Germinal center (tissue), 1 donor: ENCODE measurements at places on chromosomes 3 and 15.

DNA sequence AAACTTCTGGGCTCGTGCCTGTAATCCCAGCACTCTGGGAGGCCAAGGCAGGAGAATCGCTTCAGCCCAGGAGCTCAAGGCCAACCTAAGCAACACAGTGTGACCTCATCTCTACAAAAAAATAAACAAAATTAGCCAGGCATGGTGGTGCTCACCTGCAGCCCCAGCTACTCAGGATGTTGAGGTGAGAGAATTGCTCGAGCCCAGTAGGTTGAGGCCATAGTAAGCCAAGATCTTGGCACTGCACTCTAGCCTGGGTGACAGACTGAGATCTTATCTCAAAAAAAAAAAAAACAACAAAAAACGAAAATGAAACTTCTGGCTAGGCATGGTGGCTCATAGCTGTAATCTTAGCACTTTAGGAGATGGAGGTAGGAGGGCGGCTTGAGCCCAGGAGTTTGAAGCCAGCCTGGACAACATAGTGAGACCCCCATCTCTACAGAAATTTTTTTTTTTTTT, 53.7 kb downstream of the PIK3CB start:
- DNase-seq = no peak

DNA sequence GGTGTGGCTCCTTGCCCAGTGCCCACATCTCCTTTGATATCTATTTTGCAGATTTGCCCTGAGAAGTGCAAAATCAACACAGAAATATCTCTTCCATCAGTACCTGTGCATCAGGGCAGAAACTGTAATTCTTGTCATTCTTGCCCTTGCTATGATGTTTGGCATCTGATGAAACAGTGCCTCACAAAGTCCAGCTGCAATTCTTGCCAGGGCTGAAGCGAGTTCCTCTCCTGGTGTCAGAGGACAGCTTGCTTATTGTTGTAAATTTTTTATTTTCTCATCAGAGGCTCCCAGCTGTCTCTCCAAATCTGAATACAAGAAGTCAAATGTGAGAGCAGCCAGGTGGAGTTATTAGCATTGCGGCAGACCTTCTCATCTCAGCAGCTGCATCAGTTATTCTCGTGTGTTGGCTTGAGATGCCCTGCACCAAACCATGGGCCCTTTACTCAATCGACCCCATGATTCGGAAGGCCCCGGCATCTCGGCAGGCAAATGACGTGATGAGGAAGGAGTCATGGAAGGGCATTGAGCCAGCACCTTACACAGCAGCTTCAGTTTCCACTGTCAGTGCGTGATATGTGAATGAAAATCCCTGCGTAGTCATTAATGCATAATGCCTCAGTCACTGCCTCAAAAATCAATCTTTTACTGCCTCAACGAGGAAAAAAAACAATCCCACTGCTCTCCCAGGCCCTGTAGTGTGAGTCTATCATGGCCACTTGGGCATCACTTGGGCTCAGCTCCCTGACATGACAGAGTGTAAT, 93.4 kb downstream of the CCNL1 start:
- no peak for DNase-seq

- DNase-seq = no peak
Measured at GRCh38 chr3:14518432-14518802, 21.7 kb downstream of the GRIP2 start.

GRCh38 chr3:181722156-181722555, 10.4 kb downstream of the SOX2 start:
- no peak for DNase-seq

DNA sequence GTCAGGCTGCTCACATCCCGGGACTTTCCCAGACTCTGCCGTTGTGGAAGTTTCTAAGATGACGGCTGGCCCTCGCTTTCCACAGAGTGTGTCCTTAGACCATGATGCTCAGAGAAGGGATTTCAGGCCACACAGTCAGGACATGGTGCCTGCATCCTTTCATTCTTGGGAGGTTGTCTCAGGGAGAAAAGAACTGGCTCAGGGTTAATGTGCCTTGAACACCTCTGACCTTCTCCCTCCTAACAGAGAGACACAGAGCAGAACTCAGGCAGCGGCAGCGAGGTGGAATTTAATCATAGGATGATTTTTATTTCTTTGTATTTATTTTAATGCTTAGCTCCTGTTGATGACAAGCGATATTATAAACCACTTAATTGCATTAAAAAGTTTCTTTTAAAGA, 96.9 kb upstream of the ATP2B2 start:
- DNase-seq = no peak

DNA sequence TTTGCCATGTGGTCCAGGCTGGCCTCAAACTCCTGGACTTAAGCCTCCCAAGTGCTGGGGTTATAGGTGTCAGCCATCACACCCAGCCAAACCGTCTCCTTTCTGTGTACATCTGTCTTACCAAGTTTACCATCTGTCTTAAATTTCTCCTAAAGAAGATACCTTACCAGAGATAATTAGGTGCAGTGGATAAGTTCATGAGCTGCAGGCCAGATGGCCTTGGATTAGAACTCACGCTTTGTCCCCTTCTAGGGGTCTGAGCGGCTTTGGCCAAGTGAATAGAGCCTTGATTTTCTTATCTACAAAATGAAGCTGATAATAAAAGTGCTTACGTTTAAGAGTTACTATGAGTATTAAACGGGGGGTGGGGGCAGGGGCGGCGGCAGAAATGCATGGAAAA, 103.9 kb downstream of the SUCLG2 start:
- DNase-seq = no peak

DNA sequence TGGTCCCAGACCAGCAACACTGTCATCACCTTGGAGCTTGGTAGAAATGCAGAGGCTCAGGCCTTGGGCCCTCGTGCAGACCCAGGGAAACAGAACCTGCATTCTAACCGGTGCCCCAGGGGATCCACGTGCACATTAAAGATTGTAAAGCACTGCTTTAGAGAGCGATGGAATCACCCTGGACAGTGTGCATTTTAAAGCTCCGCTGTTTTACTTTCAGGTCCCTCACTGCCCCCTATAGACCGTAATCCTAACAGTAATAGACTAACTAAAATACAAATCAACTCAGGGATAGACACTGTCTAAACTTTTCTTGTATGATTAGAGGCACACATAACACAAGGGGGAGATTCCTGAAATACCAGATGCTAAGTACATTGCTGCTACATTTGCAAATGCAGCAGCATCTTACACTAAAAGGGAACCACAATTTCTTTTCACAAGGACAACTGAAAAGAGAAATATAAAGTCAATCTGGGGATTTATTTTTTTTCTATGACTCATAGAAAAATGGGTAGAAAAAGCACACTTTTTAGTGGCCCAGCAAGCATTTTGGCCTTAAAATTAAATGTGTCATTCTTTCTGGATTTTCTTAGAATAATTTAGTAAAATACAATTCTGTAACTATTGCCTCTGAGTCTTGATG, 10.5 kb upstream of the SH3GL3 start:
- no peak for DNase-seq
